Stimulated activated CD8-positive, alpha-beta memory T cell treated with anti-CD3 and anti-CD28 coated beads, Interleukin-7, amount 100 ng/mL, for 48 hours (primary cell): ENCODE measurements at places on chromosomes 1 and 21.
A peak's percentile ranks its signal among the peaks of the same experiment; 100 is the strongest.

GRCh38 chr1:18816808-18817207 lies 42.7 kb downstream of the TAS1R2 start:
- no peak for DNase-seq

DNA sequence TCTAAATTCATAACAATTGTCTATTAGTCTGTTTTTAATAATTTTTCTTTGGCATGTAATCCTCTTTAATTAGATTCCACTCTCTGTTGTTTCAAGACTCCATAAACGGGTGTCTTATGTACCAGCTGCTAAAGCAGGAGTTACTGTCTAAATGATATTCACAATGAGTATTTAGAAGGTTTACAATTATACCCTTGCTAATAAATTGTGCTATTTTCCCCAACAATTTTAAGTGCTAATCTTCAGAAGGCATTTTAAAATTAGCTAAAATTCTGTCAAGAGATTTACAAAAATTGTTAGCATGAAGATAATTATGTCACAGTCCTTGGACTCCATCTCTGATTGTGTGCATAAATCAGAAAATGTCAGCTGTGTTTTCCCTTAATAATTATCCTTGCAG lies 83.7 kb downstream of the DPYD start:
- DNase-seq, result no peak

DNA sequence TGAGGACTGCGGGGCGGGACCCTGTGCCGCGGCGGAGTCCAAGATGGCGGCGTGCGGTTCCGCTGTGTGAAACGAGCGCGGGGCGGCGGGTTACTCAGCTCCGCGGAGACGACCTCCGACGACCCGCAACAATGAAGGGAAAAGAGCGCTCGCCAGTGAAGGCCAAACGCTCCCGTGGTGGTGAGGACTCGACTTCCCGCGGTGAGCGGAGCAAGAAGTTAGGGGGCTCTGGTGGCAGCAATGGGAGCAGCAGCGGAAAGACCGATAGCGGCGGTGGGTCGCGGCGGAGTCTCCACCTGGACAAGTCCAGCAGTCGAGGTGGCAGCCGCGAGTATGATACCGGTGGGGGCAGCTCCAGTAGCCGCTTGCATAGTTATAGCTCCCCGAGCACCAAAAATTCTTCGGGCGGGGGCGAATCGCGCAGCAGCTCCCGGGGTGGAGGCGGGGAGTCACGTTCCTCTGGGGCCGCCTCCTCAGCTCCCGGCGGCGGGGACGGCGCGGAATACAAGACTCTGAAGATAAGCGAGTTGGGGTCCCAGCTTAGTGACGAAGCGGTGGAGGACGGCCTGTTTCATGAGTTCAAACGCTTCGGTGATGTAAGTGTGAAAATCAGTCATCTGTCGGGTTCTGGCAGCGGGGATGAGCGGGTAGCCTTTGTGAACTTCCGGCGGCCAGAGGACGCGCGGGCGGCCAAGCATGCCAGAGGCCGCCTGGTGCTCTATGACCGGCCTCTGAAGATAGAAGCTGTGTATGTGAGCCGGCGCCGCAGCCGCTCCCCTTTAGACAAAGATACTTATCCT lies 430 bp downstream of the RBM15 start:
- DNase-seq, result peak; percentile 55

DNA sequence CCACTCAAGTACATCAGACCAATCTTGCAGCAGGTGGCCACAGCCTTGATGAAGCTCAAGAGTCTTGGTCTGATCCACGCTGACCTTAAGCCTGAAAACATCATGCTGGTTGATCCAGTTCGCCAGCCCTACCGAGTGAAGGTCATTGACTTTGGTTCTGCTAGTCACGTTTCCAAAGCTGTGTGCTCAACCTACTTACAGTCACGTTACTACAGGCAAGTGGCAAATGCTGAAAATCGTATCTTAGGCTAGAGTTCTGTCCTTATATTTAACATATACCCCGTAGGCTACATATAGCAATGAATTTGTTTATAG lies 12.1 kb downstream of the HIPK1 start:
- DNase-seq, result no peak

- DNase-seq, result no peak
Observed at GRCh38 chr21:34592120-34592955, 22.6 kb downstream of the RCAN1 start.

- DNase-seq, result no peak
Observed at GRCh38 chr1:4692437-4692836, 38.0 kb downstream of the AJAP1 start.

DNA sequence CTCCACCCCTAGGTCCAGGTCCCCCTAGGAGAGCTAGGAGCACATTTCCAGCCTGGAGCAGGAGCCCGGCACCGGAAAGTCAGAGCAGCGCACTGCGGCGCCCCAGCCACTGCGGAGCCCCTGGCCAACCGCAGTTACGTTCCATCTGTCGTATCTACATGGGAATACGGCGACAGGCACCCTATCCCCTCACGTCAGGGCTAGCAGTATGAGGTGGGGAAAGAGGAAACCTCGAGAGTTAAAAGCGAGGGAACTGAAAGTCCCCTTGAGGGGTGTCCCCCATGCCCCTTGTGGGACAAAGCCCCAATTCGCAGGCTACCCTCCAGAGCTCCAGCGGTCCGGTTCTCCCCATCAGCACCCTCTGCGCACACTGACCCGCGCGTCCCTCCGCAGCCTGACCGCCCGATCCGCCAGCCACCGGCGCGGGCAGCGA lies 995 bp downstream of the COLGALT2 start:
- no peak for DNase-seq

DNA sequence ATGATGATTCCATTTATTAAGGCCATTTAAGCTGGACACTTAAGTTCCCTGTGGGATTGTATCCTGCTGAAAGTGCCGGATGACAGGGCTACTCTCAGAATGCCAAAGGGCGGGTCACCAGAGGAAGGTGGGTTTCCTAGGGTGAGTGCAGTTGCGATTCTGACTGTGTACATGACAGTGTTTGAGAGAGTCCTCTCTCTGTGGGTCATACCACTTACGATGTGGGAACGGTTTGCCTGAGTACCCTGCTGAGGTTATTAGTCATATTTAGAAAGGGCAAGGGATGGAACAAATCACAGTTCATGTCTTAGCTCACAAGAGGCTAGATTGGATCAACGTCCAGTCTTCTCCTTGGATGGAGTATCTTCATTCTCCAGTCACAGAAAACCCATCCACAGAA lies 461.9 kb downstream of the CAMTA1 start:
- DNase-seq, result no peak

- no peak for DNase-seq
Observed at GRCh38 chr1:33365560-33365997, 44.7 kb upstream of the A3GALT2 start.

DNA sequence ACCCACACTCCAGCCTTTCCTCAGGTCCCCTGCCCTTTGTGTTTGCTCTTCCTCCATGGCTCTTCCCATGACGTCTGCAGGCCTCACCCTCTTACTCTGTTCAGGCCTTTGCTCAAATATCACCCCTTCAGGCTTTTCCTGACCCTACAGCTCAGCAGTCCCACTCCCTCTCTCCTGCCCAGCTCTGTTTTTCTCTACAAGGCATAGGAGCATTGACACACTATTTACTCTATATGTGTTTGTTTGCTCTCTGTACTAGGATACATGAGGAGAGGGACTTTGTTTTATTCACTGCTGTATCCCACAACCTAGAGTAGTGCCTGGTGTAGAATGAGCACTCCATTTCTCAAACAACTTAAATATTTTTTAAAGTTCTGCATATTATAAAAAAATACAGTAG lies 107.4 kb upstream of the COA6 start:
- no peak for DNase-seq

GRCh38 chr1:53249706-53250105 lies 11.4 kb upstream of the MAGOH start:
- no peak for DNase-seq

DNA sequence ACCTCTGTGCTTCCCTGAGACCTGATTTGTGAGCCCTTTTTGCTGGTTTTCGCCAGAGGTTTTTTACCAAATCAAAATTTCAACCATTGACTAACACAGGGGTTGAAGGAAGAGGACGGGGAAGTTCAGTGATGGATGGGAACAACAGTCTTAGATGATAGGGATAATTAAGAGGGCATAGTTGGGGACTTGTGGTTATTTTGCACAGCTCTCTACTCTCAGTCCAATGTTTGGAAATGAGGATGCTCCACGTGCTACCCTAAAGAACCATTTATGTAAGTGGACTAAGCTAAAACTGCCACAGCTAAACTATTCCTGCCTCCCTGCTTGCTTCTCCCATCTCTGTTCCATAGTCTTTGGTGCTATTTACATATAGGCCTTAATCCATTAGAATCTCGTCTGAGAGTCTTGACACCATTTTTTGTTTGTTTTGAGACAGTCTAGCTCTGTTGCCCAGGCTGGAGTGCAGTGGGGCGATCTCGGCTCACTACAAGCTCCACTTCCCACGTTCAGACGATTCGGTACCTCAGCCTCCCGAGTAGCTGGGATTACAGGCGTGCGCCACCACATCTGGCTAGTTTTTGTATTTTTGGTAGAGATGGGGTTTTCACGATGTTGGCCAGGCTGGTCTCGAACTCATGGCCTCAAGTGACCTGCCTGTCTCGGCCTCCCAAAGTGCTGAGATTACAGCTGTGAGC lies 684 bp upstream of the MCL1 start:
- no peak for DNase-seq

DNA sequence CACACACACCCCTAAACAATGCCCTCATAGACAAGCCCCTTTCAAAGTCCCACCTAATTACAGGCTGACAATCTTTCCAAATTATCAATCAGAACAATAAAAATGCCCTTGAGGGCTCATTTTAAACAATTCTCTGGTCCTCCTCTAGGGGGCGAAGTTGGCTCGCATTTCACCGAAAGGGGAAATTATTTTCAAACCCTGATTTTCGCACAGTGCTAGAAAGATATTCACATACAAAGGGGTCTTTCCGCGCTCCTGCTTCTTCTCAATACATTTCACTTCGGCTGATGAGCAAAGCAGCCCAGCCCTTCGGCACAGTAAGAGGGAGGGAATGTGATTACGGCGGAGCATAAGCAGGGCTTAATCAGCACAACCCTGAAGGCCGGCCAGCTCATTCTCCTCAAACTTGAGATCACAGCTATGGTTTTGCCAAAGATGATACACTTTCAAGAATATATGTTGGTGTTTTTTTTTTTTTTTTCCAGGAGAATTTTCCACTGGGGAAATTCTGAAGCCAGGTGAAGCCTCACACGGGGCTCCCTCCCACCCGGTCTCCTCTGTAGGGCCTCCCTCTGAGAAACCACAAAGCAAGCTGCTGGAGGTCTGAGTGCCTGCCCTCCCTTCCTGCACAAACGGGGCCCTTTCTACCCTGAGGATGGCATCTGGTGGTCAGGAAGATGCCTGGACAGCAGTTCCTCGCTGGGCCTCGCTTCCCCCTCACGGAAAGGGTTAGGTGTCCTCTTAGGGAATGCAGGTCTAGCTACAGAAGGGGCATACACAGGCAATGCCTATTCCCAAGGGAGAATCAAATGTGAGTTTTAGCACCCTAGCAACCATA lies 66.9 kb downstream of the GNG12 start:
- DNase-seq, result no peak

GRCh38 chr1:117930173-117930447 lies 571 bp downstream of the WDR3 start:
- no peak for DNase-seq

GRCh38 chr1:44647896-44648295 lies 26.4 kb downstream of the TMEM53 start:
- no peak for DNase-seq

DNA sequence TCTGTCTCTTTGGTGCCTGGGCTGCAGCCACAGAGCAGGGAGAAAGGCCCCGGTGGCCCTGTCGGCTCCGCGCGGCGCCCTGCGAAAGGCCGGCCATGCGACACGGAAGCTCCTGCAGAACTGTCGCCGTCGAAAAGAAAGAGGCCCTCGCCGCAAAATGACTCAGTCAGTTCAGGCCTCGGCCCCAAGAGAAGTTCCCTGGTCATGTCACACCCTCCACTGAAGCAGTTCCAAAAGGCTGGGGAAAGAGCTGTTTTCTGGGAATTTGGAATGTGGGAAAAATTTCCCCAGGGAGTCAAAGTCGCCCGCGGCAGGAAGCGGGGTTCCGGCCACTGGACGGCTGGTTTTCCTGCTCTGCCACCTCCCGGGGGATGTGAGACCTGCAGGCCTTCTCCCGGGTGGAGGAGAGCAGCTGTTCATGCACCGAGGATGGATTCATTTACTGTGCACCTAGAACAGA lies 115.8 kb upstream of the ZNF678 start:
- no peak for DNase-seq

GRCh38 chr1:77562596-77563150 lies 119.8 kb downstream of the ZZZ3 start:
- DNase-seq, result no peak

DNA sequence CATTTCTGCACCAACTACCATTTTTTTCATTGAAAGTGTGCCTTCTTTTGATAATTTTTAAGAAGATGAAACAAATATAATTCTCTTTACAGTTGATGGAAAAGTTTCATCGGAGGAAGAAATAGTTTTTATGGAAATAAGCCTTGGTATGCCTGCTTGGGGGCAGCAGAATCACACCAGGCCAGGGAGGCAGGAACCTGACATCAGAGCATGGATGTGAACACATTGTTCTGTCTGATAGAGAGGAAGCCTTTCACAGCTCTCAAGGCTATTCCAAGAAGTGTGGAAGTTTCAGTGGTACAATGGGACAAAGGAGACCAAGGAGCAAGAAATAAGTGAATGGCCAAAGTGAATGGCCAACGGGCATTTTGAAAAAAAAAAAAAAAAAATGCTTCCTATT lies 162.2 kb upstream of the KCNK2 start:
- DNase-seq, result no peak

DNA sequence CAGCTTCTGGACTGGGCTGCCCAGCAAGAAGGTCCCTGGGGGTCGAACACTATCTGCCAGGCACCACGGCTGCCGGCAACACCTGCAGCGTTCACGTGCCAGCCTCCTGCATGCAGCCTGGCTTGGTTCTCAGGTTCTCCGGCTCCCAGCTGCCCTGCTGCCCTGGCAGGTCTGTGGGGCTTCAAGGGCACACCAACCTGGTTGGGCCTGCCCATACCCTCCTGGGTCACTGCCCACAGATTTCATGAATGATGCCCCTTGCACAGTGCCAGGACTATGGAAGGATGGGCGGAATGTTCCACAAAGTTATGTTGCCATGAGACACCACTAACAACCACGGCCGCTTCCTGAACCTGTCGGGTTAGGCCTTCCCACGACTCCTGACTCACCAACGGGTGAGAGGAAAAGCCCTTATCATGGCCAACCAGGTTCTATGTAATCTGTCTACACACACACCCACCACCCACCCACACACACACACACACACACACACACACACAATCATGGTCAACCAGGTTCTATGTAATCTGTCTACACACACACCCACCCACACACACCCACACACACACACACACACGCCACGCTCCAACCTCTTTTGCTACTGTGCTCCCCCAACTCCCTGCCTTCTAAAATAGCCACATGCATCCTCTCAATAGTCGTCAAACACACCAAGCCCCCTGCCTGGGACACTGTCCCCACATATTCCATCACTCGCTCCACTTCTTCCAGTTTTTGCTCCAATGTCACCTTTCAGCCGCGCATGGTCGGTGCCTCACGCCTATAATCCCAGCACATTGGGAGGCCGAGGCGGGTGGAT lies 32.2 kb downstream of the HSPG2 start:
- peak; percentile 43 for DNase-seq

GRCh38 chr1:206066479-206067171 lies 13.7 kb downstream of the RHEX start:
- DNase-seq, result no peak

GRCh38 chr1:61171974-61172373 lies 89.6 kb downstream of the NFIA start:
- DNase-seq, result no peak
